Stimulated activated CD8-positive, alpha-beta memory T cell treated with anti-CD3 and anti-CD28 coated beads, Interleukin-4, amount 100 ng/mL, for 24 hours (primary cell): ENCODE measurements at places on chromosomes 7 and 10.

- no peak for DNase-seq
Measured at GRCh38 chr7:2619116-2619515, 12.7 kb upstream of the TTYH3 start.

- DNase-seq: no peak
Measured at GRCh38 chr10:103802081-103802480, 53.3 kb downstream of the SH3PXD2A start.

- no peak for DNase-seq
Measured at GRCh38 chr10:7045891-7046599, 364.8 kb downstream of the SFMBT2 start.

DNA sequence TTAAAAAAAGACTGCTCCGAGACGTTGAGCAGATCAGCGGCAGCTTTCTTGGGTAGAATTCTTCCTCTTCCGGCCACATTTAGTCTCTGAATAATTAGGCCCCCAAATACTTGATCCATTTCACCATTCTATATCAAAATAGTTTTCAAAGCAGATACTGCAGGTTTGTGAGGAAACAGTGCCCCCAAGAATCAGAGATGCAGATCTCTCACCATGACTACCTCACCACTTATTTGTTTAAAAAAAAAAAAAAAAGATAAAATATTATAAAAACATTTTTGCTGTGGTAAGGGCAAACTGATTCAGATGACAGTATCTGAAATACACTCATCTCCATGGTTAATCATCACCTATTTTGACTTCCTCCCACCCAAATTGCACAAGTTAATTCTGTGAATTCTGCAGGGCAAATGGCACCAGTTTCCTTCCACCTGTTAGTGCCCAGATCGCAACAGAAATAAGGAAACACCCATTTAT is 210.4 kb downstream of the FAM107B start:
- no peak for DNase-seq

GRCh38 chr7:104963378-104963990 is 50.5 kb upstream of the KMT2E start:
- DNase-seq: no peak

GRCh38 chr10:117480097-117480496 is 62.4 kb upstream of the EMX2 start:
- DNase-seq: no peak
